Ovary (tissue), 10 donors: ENCODE measurements at places on chromosomes 13 and 19. TPM values are rescaled to one million over a fixed set of nuclear protein-coding genes. Genes with fewer than 3 reads are reported as not detected.

ZNF154 gene
- total RNA-seq = 1.1 TPM

USHBP1 gene
- 1.7 TPM for total RNA-seq

SLC46A3 gene
- total RNA-seq = 4.5 TPM

OR7C2 gene
- total RNA-seq = not detected

ACER1 gene
- 0.15 TPM for total RNA-seq

ANGPTL8 gene
- total RNA-seq = 0.50 TPM

NCCRP1 gene
- total RNA-seq = not detected

ERICH6B gene
- not detected for total RNA-seq

RFPL4AL1 gene
- 0.54 TPM for total RNA-seq

GFY gene
- total RNA-seq = not detected

FBXO27 gene
- total RNA-seq = 15.2 TPM

DNA sequence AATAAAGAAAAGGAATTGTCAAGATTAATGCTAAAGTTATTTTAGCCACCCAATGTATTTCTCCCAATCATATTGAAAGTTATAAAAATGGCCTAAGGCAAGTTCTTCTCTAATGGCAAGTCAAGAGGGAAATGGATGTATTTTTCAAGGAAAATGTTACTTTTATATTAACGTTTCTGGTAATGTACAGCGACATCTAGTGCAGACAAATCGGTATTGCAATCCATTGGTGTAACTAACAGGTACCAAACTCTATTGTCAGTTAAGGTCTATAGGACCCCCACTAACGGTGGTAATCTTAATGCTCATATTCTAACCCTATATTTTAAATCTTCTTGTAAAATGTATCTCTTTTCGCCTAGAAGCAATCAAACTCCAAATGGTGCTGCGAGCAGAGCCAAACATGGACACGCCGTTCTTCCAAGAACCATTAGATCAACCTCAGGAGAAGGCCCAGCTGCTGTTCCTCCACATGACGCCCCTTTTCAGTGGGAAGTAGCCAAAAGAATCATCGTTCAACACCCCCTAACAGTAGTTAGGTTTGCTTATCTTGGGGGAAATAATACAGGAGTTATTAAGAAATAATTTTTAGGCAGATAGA lies 98.5 kb upstream of the PABPC3 start:
- no peak for DNase-seq
- no peaks in the 10 kb centered on the region for H3K36me3 ChIP-seq
- no peaks in the 10 kb centered on the region for H3K4me1 ChIP-seq
- H3K4me3 ChIP-seq = no peak overlapping the region
- H3K27ac ChIP-seq = no peak overlapping the region

- no peak overlapping the region for H3K4me3 ChIP-seq
- no peaks in the 10 kb centered on the region for H3K36me3 ChIP-seq
- no peaks in the 10 kb centered on the region for H3K4me1 ChIP-seq
- no peaks in the 10 kb centered on the region for H3K27me3 ChIP-seq
- DNase-seq = no peak
These were observed 5.3 kb downstream of the FAM187B start for GRCh38 chr19:35223084-35223790.

- H3K4me1 ChIP-seq = no peaks in the 10 kb centered on the region
- no peak for DNase-seq
- H3K4me3 ChIP-seq = no peak overlapping the region
- no peaks in the 10 kb centered on the region for H3K36me3 ChIP-seq
- H3K27me3 ChIP-seq = no peaks in the 10 kb centered on the region
These were observed 542.0 kb downstream of the DIAPH3 start for GRCh38 chr13:59621773-59622172.

- no peak overlapping the region for H3K4me3 ChIP-seq
- no peaks in the 10 kb centered on the region for H3K36me3 ChIP-seq
- no peak overlapping the region for H3K27ac ChIP-seq
- H3K4me1 ChIP-seq = no peaks in the 10 kb centered on the region
- no peak for DNase-seq
These were observed 143.5 kb downstream of the DCT start for GRCh38 chr13:94335761-94336526.

- no peak overlapping the region for H3K27ac ChIP-seq
- no peak for DNase-seq
- no peaks in the 10 kb centered on the region for H3K27me3 ChIP-seq
- peaks cover 3% of the 10 kb centered on the region for H3K4me1 ChIP-seq
- H3K36me3 ChIP-seq = no peaks in the 10 kb centered on the region
- no peak overlapping the region for H3K4me3 ChIP-seq
These were observed 68.9 kb upstream of the ZNF835 start for GRCh38 chr19:56740501-56740900.

DNA sequence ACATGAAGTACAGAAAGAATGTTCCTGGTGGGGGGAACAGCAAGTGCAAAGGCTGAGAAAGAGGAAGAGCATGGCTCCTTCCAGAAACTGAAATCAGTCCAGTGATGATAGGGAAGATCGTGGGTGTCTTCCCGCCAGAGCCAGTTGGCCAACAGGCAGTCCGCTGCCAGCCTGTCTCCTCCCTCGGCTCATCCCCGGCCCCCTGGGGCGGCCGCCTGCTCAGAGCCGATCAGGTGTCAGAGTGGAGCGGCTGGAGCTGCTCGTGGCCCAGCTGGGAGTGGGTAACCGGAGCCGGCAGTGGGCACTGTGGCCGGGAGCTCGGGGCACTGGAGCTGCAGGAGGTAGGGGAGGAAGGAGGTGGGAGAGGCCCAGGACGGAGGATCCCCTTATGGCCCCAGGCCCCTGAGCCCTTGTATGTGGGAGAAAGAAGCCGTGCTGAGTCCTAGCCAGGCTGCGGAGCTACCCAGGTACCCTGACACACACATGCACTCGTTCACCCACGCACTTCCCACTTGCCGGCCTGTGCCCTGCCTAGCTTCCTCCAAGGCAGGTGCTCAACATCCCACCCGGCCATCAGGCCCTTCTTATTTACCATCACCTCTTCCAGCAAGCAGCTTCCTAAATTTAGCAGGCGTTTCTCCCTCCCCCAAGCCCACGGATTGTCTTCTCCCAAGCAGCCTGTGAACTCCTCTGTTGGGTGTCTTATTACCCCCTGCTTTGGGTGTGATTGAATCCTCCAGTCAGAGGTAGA lies 1.7 kb downstream of the ANKRD24 start:
- H3K27me3 ChIP-seq = no peaks in the 10 kb centered on the region
- H3K36me3 ChIP-seq = no peaks in the 10 kb centered on the region
- H3K27ac ChIP-seq = no peak overlapping the region
- peaks cover 9% of the 10 kb centered on the region for H3K4me1 ChIP-seq

GRCh38 chr19:48683349-48683748 lies 10.5 kb upstream of the NTN5 start:
- no peaks in the 10 kb centered on the region for H3K27me3 ChIP-seq
- peaks cover 2% of the 10 kb centered on the region for H3K4me1 ChIP-seq
- H3K4me3 ChIP-seq = no peak overlapping the region
- no peak overlapping the region for H3K27ac ChIP-seq
- DNase-seq = peak; percentile 43

- no peaks in the 10 kb centered on the region for H3K36me3 ChIP-seq
- no peaks in the 10 kb centered on the region for H3K27me3 ChIP-seq
- DNase-seq = no peak
These were observed 36.3 kb downstream of the ARHGEF18 start for GRCh38 chr19:7385062-7385461.

DNA sequence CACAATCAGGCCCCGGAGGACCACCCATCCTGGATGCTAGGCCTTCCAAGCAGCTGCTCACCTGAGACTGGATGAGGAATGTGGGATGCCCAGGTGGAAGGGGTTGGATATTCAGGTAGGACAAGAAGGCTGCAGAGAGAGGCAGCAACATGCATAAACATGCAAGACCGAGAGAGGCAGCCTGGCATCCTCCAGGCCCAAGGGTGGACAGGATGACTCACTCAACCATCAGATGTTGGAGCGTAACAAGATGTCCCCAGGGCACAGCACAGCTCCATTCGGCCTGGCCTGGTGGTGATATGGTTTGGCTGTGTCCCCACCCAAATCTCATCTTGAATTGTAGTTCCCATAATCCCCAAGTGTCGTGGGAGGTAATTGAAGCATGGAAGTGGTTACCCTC lies 10.0 kb upstream of the CABP5 start:
- no peaks in the 10 kb centered on the region for H3K4me1 ChIP-seq
- no peak for DNase-seq
- H3K4me3 ChIP-seq = no peak overlapping the region
- no peaks in the 10 kb centered on the region for H3K27me3 ChIP-seq

- H3K4me1 ChIP-seq = peaks cover 16% of the 10 kb centered on the region
- no peaks in the 10 kb centered on the region for H3K27me3 ChIP-seq
These were observed 16.0 kb downstream of the CSNK1G2 start for GRCh38 chr19:1956868-1957492.

- H3K4me1 ChIP-seq = peaks cover 13% of the 10 kb centered on the region
- no peak for DNase-seq
- H3K4me3 ChIP-seq = peak overlapping the region; percentile 99
- H3K36me3 ChIP-seq = no peaks in the 10 kb centered on the region
These were observed 1.3 kb downstream of the HNRNPL start for GRCh38 chr19:38848299-38849146.

- H3K27me3 ChIP-seq = no peaks in the 10 kb centered on the region
- DNase-seq = no peak
- no peaks in the 10 kb centered on the region for H3K4me1 ChIP-seq
- no peak overlapping the region for H3K27ac ChIP-seq
These were observed 8.1 kb upstream of the CYP2F1 start for GRCh38 chr19:41106177-41106576.

GRCh38 chr13:40178130-40178529 lies 488.3 kb downstream of the FOXO1 start:
- no peak overlapping the region for H3K27ac ChIP-seq
- no peaks in the 10 kb centered on the region for H3K27me3 ChIP-seq
- peaks cover 12% of the 10 kb centered on the region for H3K4me1 ChIP-seq
- H3K36me3 ChIP-seq = no peaks in the 10 kb centered on the region

GRCh38 chr13:54415753-54416366 lies 1387.2 kb downstream of the OLFM4 start:
- H3K4me3 ChIP-seq = no peak overlapping the region
- no peaks in the 10 kb centered on the region for H3K36me3 ChIP-seq
- no peaks in the 10 kb centered on the region for H3K4me1 ChIP-seq
- no peaks in the 10 kb centered on the region for H3K27me3 ChIP-seq
- no peak overlapping the region for H3K27ac ChIP-seq

GRCh38 chr19:18290302-18291018 lies 9.0 kb upstream of the JUND start:
- no peak overlapping the region for H3K4me3 ChIP-seq
- peaks cover 14% of the 10 kb centered on the region for H3K4me1 ChIP-seq
- H3K27ac ChIP-seq = peak overlapping the region; percentile 100
- no peaks in the 10 kb centered on the region for H3K27me3 ChIP-seq

- H3K27me3 ChIP-seq = no peaks in the 10 kb centered on the region
- H3K4me3 ChIP-seq = no peak overlapping the region
- no peaks in the 10 kb centered on the region for H3K36me3 ChIP-seq
- H3K27ac ChIP-seq = no peak overlapping the region
- H3K4me1 ChIP-seq = no peaks in the 10 kb centered on the region
- no peak for DNase-seq
These were observed 45.3 kb downstream of the SLC7A9 start for GRCh38 chr19:32824191-32824751.

DNA sequence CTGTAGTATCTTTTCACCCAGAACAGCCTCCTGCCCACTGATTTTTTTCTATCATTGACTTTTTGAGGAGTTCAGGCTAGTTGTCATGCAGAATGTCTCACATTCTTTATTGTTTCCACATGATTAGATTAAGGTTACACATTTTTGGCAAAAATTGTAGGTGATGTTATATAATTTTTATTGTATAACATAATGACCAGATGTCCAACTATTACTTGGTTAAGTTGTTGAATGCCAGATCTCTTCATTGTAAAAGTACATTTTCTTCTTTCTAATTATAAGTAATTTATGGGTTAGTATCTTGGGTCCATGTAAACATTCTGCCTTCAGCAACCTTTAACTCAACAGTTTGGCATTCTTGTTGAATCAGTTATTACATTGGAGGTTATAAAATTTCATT lies 138.4 kb downstream of the POSTN start:
- H3K27me3 ChIP-seq = no peaks in the 10 kb centered on the region
- H3K4me1 ChIP-seq = no peaks in the 10 kb centered on the region
- no peak for DNase-seq
- no peak overlapping the region for H3K4me3 ChIP-seq
- no peak overlapping the region for H3K27ac ChIP-seq

DNA sequence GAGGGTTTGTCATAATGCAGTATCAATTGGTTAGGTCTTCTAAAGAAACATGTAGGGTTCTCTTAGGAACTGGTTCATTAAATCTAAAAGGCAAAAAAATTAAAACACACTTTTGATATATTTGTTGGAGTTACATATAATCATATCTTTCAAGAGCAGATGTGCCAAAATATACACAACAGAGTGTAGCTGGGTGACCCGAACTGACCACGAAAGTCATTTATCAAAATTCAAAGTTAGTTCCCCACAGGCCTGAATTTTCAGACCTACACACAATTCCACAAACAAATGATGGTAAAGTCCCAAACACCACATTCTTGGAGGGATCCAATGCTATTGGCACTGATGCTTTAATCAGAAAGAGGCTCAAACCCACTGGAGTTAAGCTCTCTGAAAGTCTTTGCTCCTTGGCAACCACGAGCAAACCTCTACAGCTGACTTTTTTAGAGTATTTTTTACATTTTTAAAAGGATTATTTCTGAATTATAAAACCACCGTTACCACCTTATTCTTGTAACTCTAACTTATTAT lies 50.9 kb downstream of the IRS2 start:
- peaks cover 1% of the 10 kb centered on the region for H3K4me1 ChIP-seq
- no peak for DNase-seq
- no peaks in the 10 kb centered on the region for H3K36me3 ChIP-seq
- no peaks in the 10 kb centered on the region for H3K27me3 ChIP-seq
- no peak overlapping the region for H3K27ac ChIP-seq
- H3K4me3 ChIP-seq = no peak overlapping the region

GRCh38 chr19:49690656-49691242 lies at the start of gene CPT1C:
TSS of gene CPT1C (plus strand) at chr19:49691116. CDS start at chr19:49692253, 1,137 bp downstream.
- peak within 1 kb of the TSS; percentile 39 for H3K4me3 ChIP-seq
- H3K36me3 ChIP-seq = no peaks in the 10 kb centered on the region
- H3K4me1 ChIP-seq = no peaks in the 10 kb centered on the region
- peak; percentile 81 for DNase-seq
- peak within 1 kb of the TSS; percentile 8 for H3K27ac ChIP-seq
- no peaks in the 10 kb centered on the region for H3K27me3 ChIP-seq

DNA sequence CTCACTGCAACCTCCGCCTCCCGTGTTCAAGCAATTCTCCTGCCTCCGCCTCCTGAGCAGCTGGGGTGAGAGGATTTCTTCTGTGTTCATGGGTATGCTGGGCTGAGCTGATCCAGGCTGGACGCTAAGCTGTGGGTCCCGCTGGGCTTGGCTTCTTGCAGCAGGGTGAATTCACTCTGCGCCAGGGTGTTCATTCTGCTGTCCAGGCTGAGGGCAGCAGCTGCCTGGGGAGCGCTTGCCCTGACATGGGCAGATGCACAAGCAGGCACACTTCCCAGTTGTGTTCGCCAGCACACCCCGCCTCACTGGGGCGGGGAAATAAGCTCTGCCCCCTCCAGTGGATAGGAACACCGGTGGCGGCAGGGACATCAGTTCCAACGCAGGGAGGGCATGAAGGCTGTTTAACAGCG lies 7.3 kb upstream of the INAFM1 start:
- H3K36me3 ChIP-seq = no peaks in the 10 kb centered on the region
- H3K27me3 ChIP-seq = no peaks in the 10 kb centered on the region
- no peak for DNase-seq
- H3K27ac ChIP-seq = no peak overlapping the region
- no peak overlapping the region for H3K4me3 ChIP-seq
